WTC11 (cell line): ENCODE measurements at places on chromosomes 3 and 15. TPM values are rescaled to one million over a fixed set of nuclear protein-coding genes. Genes with fewer than 3 reads are reported as not detected.
A peak's percentile ranks its signal among the peaks of the same experiment; 100 is the strongest.

Gene GHRL
- 0.34 to 0.35 TPM in 2 of 3 replicates, not detected in the other for total RNA-seq

Gene NUDT16
- 17.2 to 20.3 TPM (median 18.6 TPM) in 3 replicates for total RNA-seq

DNA sequence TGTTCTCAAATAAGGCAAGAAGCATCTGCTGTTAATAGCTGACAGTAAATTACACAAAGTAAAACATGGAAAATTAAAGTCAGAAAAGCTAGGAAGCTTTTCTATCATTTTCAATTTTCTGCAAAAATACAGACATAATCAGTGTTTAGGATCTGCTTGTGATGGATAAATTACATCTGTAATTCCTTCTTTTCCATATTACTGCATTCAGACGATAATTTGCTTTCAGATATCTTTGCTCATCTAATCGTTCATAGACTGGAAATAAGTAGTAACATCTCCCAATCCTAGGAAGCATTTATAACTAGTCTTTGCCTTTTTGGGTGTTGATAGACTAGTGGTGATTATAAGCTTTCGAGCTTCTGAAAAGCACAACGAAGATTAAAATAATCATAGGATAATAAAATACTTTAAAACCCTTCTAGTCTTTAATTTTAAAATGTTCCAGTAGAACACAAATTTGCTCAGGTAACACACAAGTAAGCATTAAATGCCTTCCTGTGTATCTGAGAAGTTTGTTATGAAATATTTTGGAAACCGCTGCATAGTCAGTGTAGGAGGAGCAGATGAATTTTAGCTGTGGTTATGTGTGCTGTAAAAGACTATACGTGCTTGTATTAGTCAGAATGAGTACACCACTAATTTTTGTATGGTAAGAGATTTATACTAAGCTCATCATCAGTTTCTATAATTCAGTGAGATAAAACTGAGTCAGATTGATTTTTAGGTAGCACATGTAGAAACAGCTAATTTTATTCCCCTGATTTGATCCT lies 41.0 kb downstream of the MBNL1 start:
- DNase-seq = no peak
- H3K36me3 ChIP-seq = no peaks in the 10 kb centered on the region; the same call in 1 of the 2 replicates
- H3K4me3 ChIP-seq = no peak overlapping the region

DNA sequence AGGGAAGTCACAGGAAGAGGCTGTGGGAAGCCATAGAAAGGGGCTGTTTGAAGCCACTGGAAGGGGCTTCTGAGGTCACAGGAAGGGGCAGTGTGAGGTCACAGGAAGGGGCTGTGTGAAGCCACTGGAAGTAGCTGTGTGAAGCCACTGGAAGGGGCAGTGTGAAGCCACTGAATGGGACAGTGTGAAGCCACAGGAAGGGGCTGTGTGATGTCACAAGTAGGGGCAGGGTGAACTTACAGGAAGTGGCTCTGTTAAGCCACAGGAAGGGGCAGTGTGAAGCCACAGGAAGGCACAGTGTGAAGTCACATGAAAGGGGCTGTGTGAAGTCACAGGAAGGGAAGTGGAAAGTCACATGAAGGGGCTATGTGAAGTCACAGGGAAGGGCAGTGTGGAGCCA lies 33.1 kb downstream of the GASK1A start:
- H3K4me1 ChIP-seq = 0 out of 2 replicates have a peak, but pooled peaks cover 2% of the 10 kb centered on the region
- no peak overlapping the region for H3K27ac ChIP-seq
- DNase-seq = no peak
- no peak overlapping the region for H3K4me3 ChIP-seq

GRCh38 chr15:64897345-64897985 lies 14.2 kb upstream of the ANKDD1A start:
- peaks cover 16% of the 10 kb centered on the region for H3K36me3 ChIP-seq
- peaks cover 41% of the 10 kb centered on the region for H3K4me1 ChIP-seq
- no peak overlapping the region for H3K4me3 ChIP-seq
- no peak for DNase-seq

DNA sequence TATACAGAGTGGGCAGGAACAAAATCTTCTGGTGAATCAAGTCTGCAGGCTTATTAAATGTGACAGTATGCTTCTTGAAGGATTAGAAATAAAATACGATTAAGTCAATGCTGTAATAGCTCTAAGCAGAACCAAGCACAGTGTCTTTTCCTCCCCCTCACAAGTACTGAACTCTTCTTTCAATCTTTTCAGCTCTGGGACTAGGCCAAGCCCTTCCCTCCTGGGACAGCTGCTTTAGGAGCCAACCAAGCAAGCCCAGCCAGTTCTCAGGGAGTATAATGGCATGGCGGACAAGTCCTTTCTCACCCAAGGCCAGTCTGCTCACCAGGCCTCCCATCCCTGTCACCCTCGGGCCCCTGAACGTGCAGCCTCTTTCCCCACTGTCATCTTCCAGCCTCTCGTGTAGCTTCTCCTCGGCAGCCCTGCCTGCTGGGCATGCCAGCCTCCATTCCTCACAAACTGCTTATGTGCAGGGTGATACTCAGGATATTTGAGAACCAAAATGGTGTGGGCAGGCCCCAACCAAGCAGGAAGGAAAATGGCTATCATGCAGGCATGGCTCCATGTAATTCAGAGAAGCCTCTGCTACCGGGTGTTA lies 8.4 kb upstream of the PPP1R2 start:
- no peak overlapping the region for H3K27ac ChIP-seq
- H3K27me3 ChIP-seq = peaks cover 55% of the 10 kb centered on the region
- no peaks in the 10 kb centered on the region for H3K36me3 ChIP-seq
- peaks cover 35% of the 10 kb centered on the region for H3K4me1 ChIP-seq
- DNase-seq = no peak

GRCh38 chr15:93052090-93052879 lies 36.7 kb downstream of the RGMA start:
- DNase-seq = no peak
- peaks cover 8% of the 10 kb centered on the region for H3K4me1 ChIP-seq

DNA sequence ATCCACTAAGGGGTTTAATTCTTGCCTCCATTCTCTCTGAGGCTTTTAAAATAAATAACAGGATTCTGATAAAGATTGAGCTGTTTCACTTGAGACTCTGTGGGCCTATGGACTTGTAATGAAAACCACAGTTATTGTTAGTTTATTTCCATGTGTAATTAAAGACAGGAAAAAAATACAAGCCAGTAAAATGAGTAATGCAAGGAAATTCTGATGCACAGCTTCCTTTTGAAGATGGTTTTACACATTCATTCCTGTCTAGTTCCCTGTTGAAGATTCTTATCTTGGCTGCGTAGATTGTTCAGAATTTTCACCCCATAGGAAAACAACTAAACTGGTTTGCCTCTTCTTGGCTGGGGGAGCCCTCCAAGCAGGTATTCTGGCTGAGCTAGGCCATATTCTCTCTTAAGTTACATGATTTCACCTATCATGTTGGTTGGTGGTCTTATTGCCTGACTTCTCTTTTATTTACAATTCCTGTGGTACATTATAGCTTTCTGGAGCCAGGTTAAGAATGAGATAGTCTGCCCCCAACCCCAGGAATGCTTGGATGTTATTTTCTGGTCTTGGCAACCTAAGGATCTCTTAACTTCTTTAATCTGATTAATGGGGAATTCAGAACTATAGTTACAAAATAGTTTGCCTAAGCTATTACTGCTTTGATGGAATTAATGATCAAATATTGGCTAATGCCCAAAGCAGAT lies 67.6 kb downstream of the MITF start:
- no peak overlapping the region; the same call in 1 of the 2 replicates for H3K27ac ChIP-seq
- no peak for DNase-seq
- no peaks in the 10 kb centered on the region for H3K27me3 ChIP-seq
- no peaks in the 10 kb centered on the region for H3K36me3 ChIP-seq
- no peak overlapping the region for H3K4me3 ChIP-seq
- peaks cover 6% of the 10 kb centered on the region for H3K4me1 ChIP-seq

Gene PLCH1
- total RNA-seq = 8.4 to 8.9 TPM (median 8.8 TPM) in 3 replicates

DNA sequence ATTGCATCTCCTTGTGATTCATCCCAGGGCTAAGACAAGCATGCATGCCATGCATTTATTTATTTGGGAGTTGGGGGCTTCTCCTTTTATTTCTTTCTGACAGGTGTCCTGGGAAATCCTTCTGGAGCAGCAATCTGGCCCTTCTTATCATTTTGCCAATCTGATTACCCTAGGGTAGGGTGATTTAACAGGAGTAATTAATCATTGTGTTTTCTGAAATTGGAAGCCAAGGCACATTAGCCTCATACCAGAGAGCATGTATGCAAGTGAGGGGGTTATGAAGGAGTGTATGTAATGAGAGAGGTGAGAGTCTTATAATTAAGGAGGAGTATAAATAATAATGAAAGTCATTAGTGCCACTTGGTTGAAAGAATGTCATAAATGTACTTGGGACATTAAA lies 37.4 kb upstream of the ARPP21 start:
- DNase-seq = no peak
- no peak overlapping the region for H3K27ac ChIP-seq
- no peaks in the 10 kb centered on the region for H3K36me3 ChIP-seq
- H3K27me3 ChIP-seq = no peaks in the 10 kb centered on the region
- no peak overlapping the region for H3K4me3 ChIP-seq

GRCh38 chr3:188268336-188268735 lies 114.4 kb downstream of the LPP start:
- no peaks in the 10 kb centered on the region for H3K36me3 ChIP-seq
- peaks cover 22% of the 10 kb centered on the region for H3K4me1 ChIP-seq

DNA sequence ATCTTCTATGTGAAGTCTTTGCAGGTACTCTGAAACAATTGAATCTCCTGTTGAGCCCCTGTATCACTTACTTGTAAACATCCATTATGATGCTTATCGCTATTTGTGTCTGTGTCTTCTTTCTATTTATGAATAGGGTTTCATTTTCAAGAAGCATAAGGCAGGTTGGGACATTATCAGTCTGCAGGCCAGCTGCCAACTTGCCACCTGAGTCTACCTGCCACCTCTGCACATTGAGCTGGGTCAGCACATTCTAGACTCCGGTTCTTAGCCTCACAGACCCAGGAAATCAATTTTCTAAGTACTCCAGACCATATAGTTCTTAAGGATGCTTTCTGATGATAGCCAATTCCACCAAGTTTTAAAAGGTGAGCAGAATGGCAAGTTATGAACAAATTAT lies 105.7 kb upstream of the MCTP2 start:
- no peak overlapping the region for H3K27ac ChIP-seq
- no peaks in the 10 kb centered on the region for H3K36me3 ChIP-seq
- H3K4me1 ChIP-seq = peaks cover 33% of the 10 kb centered on the region

DNA sequence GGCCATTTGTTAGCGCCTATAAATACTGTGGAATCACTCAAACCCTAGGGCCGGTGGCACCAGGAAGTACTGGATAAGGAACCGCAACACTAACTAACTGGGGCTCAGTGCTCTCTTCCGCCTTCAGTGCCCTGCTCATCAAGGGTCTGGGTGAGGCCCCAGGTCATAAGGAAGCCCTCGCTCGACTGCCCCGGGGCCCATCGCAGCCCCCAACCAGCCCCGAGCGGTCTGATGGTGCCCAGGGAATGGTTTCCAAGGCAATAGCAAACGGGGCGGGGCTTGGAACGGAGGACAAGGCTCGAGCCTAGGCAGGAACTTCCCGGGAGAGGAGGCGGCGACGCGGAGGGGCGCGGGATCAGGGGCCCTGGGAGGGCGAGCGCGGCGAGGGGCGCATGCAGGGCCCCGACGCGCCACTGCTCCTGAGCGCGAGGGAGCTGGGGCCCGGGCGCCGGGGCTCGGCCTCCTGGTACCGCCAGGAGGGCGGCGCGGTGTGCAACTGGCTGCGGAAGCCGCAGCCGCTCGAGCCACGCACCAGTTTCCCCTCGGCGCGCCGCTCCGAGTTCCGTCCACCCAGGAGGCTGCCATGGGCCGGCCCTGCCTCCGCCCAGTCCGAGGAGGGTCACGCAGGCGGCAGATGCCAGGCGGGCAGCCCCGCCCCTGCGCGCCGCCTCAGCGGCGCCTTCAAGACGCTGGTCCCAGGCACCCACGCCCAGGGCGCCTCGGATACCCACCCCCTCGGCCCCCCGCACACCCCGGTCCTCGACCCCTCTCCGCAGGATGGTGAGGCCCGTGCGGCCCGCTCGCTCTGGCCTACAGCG lies at the start of gene TTLL3:
Gene TTLL3, plus strand, starts transcription at position 648 of the 818 bp plus-strand sequence. CDS start 400 bp downstream, outside the sequence.
- H3K27ac ChIP-seq = peak within 1 kb of the TSS; percentile 85
- H3K27me3 ChIP-seq = peaks cover 17% of the 10 kb centered on the region
- peak within 1 kb of the TSS; percentile 71 for H3K4me3 ChIP-seq
- H3K4me1 ChIP-seq = peaks cover 23% of the 10 kb centered on the region

DNA sequence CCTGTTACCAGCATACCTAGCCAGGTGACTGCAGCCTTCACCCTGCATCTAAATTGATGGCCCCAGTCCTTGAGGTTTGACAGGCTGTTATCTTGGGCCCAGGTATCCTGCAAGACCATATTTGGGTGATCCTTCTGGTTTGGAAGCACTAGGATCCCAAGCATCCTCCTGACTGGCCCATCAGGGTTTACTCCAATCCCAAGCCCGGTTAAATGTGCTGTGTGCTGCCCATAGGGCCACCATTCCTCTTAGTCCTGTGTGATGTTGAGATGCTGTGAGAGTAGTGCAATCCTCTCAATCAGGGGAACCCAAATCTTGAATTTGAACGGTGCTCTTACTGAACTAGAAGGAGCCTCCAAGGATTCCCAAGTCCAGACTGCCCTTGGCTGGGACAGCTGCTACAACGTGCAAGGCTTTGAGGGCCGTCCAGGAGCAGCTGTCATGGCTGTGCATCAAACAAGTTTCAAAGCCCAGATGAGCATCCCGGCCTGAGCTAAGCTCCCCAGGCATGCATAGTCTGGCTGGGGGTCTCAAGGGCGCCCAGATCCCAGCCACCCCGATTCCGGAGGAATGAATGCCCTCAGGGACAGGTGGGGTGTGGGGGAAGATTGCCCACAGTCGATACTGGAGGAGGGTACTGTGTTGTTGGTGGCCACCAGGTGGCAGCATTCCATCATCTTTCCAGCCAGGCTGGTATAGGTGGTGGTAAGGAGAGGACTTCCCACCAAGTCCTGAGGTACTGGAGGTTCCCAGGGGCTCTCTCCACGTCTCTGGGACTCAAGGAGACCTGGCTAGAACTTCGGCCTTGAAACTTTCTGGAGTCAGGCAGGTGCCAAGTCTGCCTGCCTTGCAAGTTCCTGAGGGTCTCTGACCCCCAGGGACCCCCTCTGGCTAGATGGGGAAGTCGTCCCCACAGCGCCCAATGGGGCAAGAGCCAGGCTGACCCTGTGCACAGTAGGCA lies 32.6 kb downstream of the RBM5 start:
- peak overlapping the region; percentile 70; the same call in 1 of the 2 replicates for H3K27ac ChIP-seq
- H3K36me3 ChIP-seq = peaks cover 27% of the 10 kb centered on the region
- H3K27me3 ChIP-seq = no peaks in the 10 kb centered on the region
- H3K4me1 ChIP-seq = peaks cover 36% of the 10 kb centered on the region

Gene CKMT1A
- total RNA-seq = 34.4 to 37.4 TPM (median 36.4 TPM) in 3 replicates

Gene CHAC1
- 17.2 to 31.0 TPM (median 17.7 TPM) in 3 replicates for total RNA-seq

DNA sequence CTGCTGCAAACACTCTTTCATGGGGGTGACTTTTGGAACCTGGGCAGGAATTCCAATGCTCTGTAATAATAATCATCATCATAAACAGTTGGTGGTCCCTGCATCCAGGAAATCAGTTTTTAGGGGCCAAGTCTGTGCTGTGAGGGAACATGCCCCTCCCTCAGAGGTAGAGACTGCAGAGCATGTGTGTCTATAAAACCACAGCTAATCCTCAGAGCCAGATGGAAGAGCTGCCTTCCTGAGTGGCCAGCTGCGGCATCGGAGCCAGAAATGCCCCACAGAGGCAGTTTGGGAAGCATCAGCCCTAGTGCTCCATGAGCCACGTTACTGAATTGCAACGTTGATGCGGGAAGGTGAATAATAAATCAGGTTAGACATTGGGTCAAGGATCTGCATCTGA lies 12.9 kb upstream of the TPM1 start:
- no peaks in the 10 kb centered on the region for H3K4me1 ChIP-seq
- H3K27me3 ChIP-seq = no peaks in the 10 kb centered on the region
- DNase-seq = no peak
- H3K36me3 ChIP-seq = no peaks in the 10 kb centered on the region
- H3K4me3 ChIP-seq = no peak overlapping the region

Gene CD80
- total RNA-seq = 0.14 to 0.24 TPM in 2 of 3 replicates, not detected in the other

GRCh38 chr3:106167728-106168127 lies 298.9 kb upstream of the CBLB start:
- H3K4me1 ChIP-seq = peaks cover 16% of the 10 kb centered on the region
- H3K27ac ChIP-seq = no peak overlapping the region
- DNase-seq = no peak
- H3K4me3 ChIP-seq = no peak overlapping the region
- H3K36me3 ChIP-seq = no peaks in the 10 kb centered on the region
